Amygdala (tissue), 56 donors: ENCODE measurements at places on chromosomes 16 and 17.
A peak's percentile ranks its signal among the peaks of the same experiment; 100 is the strongest.

- no peak for DNase-seq
These were observed 68.9 kb upstream of the METRNL start for GRCh38 chr17:83010206-83011200.

- no peak for DNase-seq
These were observed 11.5 kb upstream of the TBX4 start for GRCh38 chr17:61440697-61441096.

DNA sequence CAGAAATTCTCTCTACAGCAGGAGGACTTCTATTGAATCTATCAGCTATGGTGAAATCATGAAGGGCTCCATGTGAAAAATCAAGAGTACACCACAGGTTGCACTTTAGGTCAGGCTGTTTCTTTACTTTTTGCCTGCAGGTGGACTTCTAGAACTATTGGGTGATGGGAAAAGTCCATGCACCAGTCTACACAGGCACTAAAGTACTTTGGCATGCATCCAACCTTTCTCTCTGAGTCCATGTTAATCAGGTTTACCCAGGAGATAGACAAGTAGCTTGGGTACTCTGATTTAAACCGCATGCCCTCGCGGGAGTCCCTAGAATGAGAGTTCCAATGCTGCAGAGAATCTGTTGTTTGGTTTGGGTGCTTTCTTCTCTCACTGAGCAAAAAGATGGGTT lies 9.1 kb upstream of the ANKFN1 start:
- no peak for DNase-seq

DNA sequence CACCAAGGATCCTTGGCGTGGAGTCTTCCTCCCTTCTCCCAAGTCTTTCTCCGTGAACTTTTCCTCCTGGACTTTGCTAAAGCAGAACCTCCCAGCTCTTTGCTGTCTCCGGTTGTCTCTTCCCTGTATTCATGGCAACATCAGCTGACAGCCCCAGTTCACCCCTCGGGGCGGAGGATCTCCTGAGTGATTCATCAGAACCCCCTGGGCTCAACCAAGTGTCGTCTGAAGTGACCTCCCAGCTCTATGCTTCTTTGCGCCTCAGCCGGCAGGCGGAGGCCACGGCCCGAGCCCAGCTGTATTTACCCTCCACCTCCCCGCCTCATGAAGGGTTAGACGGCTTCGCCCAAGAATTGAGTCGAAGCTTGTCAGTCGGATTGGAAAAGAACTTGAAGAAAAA lies 943 bp downstream of the CNTROB start:
- DNase-seq = no peak

DNA sequence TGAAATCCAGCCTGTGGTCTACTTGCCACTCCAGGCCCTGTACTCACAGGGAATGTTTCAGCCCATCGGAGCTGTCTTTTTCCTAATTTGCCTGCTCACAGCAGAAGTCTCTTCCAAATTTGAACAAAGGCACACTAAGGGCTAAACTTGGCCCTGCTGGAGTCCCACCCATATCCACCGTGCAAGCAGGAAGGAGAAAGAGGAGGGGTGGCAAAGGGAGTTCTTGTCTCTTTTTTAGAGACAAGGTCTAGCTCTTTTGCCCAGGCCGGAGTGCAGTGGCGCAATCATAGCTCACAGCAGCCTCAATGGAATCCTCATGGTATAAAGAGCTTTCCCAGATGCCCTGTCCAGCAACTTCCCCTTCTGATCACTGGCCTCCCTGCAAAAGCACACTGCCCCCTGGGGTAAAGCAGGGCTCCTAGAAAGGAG lies 2.7 kb upstream of the PRM1 start:
- no peak for DNase-seq

- no peak for DNase-seq
These were observed 35.0 kb downstream of the GPT2 start for GRCh38 chr16:46918905-46919792.

DNA sequence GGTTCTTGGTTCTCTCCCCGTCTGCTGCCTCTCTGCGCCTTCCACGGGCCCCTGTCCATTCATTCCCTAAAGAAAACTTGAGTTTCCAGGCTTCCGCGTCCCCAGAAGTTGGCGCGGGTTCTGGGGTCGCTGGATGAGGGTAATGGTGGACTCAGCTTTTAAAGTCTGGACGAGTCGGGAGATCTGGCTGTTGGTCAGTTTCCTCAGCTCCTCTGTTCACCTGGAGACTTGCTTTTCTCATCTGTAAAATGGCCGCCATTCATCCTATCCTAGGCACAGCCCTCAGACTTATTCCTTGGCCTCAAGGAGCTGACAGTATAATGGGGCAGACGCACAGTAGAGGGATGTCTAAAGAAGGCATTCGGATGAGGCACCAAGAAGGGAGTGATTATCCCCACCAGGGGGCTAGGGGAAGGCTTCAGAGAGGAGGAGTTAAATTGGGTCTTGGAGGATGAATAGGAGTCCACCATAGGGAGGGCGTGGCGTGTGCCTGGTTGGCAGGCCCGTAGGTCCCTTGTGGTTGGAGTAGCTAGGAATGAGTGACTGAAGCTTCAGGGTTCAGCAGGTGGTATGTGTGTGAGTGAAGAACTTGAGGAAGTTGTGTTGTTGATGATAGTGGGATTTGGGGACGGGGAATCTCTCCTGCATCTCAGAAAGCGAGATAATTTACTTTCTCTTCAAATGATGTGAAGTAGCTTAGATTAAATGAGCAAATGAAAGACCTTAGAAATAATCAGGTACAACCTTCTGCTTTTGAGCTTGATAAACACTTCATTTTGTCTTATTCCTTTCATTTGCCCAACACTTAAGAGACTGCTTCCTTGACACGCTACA lies 652 bp downstream of the VPS35L start:
- DNase-seq = no peak

DNA sequence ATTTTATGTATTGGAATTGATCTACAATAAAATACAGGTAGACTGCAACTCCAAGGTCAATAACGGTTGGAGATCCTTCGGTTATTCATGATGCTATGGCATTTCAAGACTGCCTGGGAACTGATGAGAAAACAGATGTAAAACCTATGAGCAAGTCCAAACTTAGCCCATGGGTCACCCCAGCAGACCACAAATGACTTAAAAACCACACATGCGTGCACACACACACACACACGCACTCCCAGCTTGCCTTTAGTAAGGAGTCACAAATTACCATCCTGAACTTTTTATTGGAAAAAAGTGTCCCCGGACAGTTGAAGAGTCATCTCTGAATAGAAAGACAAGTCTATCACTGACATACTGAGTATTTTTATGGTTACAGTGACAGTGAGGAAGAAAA lies 26.7 kb downstream of the TRIM25 start:
- no peak for DNase-seq

- DNase-seq = no peak
These were observed 61.3 kb upstream of the SIAH1 start for GRCh38 chr16:48446534-48446920.

- no peak for DNase-seq
These were observed 15.0 kb upstream of the NF1 start for GRCh38 chr17:31079731-31080130.

DNA sequence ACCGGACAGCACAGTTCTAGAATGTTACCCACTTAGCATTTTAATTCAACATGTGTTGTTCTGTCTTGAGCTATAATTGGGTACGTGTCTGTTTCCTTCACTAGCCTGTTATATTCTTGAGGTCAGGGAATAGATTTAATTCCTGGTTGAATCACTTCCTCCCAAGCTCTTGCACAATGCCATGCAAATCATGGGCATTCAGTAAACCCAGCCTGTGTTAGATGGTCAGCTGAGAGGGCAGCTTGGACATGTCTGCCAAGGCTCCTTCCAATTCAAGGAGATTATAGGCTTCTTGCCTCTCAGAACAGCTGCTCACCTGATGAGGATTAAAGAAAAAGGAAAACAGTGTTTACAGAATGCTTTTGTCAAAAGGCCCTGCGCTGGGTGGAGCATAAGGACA lies 12.6 kb downstream of the C1QTNF1 start:
- no peak for DNase-seq

GRCh38 chr17:8016632-8017424 lies 14.4 kb downstream of the GUCY2D start:
- peak; percentile 50 for DNase-seq

GRCh38 chr16:75000481-75001081 lies 1.8 kb downstream of the ZNRF1 start:
- DNase-seq = peak; percentile 19

DNA sequence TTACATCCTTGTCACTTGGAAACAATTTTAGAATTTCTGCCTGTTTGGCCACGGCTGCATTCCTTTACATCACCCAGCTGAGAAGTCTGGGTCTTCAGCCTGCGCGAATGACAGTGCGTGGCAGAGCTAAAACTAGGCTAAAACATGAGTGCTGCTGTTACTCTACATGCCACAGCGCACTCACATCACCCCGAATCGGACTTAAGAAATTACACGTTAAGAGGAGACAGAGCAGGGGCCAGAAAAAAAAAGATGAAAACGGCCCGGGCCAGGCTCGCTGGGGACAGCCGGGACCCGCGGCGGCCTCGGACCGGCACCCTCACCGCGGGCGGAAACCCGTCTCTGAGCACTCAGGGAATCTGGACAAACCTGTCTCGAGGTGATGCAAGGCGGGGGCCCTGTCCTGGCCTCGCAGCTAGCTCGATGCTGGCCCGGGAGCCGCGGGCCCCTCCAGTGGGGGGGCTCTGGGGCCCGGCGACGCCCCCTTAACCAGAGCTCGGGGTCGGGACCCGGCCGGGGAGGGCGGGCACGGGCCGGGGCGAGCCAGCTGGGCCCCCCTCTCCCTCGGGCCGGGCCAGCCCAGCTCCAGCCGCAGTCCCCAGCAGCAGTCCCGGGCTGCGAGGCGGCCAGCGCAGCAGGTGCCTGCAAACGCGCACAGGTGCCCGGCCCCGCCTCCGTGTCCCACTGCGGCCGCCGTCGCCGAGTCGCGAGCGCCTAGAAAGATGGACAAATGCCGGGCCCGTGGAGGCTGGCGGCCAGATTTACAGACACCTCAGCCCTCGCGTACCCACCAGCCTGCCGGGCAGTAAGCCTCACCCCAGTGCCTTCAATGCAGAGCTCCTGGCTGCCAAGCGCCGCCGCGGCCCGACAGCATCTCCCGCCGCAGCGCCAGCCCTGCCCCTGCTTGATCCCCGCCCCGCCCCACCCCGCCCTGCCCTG lies at the start of gene AKTIP:
TSS of gene AKTIP (minus strand) at position 879 of the 939 bp plus-strand sequence. CDS start 2,950 bp downstream, outside the sequence.
- no peak for DNase-seq

DNA sequence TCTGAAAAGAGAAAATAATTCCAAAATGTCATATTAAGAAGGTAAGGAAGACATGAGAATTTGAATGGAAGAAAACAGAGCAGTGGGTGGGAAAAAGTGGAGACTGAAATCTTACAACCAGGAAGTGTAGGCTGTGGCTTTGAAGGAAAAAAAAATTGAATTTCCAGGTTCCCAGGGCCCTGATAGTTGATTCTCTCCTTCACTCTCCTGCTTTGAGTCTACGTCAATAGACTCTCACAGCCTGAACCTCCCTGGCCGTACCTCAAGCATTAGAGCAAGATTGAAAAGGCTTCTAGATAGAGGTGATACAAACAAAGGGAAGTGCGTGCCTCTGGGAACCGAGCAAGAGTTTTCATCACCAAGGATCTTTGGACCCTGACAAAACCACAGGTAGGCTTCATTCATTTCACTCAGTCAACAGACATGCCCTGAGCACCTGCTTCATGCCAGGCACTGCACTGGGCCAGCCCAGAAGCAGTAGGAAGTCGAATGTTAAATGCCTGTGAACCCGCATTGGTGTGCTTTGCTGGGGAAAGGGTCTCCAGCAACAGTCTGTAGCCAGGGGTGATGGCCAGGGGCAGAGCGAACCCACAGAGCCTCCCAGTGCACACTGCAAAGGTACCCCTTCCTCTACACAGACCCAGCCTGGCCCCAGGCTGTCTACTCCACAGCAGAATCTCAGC lies 163.9 kb downstream of the SLC39A11 start:
- no peak for DNase-seq

GRCh38 chr16:22093996-22094395 lies 1.7 kb downstream of the VWA3A start:
- no peak for DNase-seq

GRCh38 chr17:7295230-7296180 lies 1.1 kb upstream of the YBX2 start:
- DNase-seq = no peak

DNA sequence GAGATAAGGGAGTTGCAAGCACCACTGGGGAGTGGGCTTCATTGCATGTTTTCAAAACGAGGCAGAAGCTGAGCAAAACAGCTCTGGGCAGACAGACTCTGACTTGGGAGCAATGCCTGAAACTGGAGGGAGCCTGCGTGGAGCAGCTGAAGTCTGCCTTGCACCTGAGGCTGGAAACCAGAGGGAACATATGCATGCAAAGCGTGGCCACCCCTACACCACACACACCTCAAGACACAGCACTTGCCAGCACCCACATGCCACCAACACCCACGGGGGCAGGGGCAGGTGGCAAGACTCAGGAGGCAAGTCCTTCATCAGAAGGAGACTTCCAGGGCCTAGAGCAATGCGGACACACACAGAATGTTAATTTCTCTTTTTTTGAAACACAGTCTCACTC lies 45.8 kb downstream of the COTL1 start:
- no peak for DNase-seq

- no peak for DNase-seq
These were observed 3.6 kb downstream of the KAT2A start for GRCh38 chr17:42117397-42118125.

DNA sequence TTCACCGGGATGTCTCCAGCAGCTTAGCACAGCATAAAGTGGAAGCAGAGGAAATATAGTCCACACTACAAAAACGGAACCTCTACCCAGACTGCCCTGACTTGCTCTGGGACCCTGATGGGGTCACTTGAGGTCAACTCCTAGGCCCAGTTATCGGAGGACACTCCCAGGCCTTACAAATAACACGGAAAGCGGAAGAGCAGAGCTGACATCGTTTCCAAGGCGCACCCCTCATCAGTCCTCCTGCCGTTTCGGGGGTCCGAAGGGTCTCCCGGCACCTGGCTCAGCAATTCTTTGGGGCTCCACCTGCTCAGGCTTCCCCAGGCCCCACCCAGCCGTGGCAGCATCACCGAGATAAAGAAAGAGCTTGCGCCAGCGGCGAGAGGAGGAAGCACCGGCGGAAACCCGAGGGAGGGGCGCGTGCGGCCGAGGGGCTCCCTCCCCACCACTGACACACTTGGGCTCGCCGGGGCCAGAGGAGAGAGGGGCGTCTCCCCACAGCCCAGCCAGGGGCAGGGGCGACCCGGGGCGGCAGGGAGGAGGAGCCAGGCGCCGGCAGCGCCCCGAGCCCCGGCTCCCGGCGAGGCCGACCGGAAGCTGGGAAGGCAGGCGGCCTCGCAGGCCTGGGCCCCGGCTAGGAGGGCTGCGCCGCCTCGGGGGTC lies 727 bp downstream of the CORO7 start:
- DNase-seq = peak; percentile 57
